ENCODE measurements at places on chromosomes 3 and 15. TPM values are rescaled to one million over a fixed set of nuclear protein-coding genes. Genes with fewer than 3 reads are reported as not detected.

- DNase-seq: peak; percentile 67
Observed at GRCh38 chr15:45402955-45403877, 24.9 kb upstream of the GATM start.

- no peak for DNase-seq
Observed at GRCh38 chr3:30778933-30779332, 115.5 kb downstream of the GADL1 start.

DNA sequence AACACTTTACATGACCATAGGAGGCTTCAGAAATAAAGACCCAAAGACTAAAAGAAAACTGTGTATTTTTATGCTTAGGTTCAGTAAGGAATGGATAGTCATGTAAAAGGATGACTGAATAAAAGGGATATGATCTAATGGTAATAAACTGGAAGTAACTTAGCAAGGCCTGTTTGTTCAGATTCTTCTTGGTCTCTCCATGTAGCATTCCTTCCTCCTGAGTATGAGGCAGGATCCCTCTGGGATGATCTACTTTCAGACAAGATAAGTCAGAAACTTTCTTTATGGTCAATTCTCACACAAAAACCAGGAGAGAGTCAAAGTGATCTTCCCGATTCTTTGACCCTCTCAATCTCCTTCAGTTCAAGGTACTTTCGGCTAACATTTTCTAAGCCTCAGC is 340.8 kb upstream of the DCBLD2 start:
- DNase-seq: no peak

GRCh38 chr3:43388915-43389314 is 102.6 kb downstream of the SNRK start:
- DNase-seq: no peak

- no peak for DNase-seq
Observed at GRCh38 chr3:171383206-171384018, 76.8 kb downstream of the TNIK start.

- DNase-seq: no peak
Observed at GRCh38 chr15:45088801-45089711, 24.9 kb downstream of the DUOX2 start.

GRCh38 chr3:172530101-172530561 is 6.9 kb upstream of the TNFSF10 start:
- DNase-seq: no peak

DNA sequence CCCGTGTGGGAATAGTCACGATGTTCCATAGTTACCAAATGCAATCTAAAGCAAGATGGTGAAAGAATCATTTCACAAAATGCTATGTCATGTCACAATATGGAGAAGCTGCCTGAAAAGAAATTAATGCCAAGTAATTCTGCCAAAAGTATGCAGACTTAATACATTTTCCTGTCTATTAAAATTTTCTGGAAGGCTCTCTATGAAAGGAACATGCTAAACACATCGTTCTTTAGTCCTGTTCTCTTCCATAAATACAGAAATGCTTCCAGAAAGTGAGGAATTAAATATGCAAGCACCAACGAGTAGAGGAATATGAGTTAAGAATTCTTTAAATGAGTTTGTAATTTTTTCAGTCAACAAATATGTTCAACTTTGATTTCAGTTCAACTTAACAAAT is 266.8 kb upstream of the CRBN start:
- DNase-seq: no peak

DNA sequence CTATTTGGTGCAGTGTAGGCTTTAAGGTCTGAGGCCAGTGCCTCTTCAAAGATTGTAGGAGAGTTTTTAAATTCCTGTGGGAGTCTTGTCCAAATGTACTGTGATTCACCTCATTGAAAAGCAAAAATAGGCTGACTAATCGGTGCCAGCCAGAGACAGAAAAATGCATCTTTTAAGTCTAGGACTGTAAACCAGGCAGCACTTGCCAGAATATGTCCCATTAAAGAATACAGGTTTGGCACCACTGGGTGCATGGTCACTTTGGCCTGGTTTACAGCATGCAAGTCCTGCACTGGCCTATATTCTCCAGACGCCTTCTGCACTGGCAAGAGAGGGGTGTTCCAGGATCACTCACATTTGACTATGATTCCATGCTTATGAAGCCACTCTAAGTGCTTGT is 20.3 kb upstream of the NOX5 start:
- DNase-seq: no peak

DNA sequence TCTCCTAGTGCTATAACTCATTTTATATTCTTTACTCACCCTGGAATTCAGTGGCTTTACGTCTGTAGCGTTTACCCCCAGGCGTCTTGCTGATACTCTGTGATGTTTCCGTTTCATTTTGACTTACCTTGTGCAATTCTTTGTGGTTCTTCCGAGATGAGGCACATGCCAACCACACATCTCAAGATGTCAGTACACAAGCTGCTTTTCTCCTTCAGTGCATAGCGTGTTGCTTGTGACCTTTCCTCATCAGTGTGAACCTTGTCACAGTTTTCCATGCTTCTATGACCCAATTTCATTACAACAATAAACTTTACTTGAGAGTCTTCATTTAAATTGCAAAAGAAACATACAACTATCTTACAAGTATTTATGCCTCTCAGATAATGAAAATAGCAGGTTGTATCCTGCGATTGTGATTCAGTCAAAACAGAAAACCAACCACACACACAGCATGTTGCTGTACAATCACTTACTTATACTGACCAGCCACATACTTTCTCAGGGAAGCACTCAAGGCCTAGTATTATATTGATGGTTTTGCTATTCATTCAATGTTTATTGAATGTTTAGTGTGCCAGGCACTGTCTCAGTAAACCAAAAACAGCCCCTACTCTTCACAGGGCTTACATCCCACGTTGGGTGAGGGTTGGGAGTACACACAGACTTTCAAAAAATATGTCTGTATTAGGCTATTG is 4.6 kb upstream of the TBL1XR1 start:
- DNase-seq: no peak

DNA sequence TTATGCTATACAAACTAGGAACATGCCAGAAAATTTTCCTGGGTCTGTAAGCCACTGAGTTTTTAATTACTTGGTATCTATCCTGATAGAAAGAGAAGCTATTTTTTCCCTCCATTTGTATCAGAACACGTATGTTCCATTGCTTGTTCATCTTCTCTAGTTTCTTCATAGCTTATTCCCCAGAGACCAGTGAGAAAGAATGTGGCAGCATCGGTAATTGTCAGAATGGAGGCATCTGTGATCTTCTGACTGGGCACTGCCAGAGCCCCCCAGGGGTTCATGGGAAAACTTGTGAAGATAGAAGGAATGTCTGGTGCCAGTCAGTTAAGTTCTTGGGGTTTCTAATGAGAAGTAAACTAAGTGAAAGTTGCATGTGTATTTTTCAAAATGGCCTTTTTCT is 720.2 kb upstream of the GOLIM4 start:
- DNase-seq: no peak

GRCh38 chr15:38062696-38063095 is 128.3 kb downstream of the TMCO5A start:
- DNase-seq: no peak

DNA sequence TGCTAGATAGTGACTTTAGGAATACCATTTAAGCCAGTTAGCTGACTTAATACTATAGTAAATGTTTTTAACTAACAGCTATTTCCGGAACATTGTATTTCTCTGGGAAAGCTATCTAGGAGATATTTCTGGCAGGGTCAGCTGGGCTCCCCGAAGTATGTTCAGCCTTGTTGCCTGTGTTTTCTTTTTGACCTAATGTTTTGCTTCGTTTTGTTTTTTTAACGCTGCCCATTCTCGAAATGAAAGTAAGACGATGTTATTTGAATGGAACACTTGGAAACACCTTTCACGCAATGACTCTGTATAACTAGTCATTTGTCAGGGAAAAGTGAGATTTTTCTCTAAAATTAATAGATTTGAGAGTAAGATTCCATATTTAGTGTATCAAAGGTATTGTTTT is 702.9 kb upstream of the NAALADL2 start:
- DNase-seq: no peak

DNA sequence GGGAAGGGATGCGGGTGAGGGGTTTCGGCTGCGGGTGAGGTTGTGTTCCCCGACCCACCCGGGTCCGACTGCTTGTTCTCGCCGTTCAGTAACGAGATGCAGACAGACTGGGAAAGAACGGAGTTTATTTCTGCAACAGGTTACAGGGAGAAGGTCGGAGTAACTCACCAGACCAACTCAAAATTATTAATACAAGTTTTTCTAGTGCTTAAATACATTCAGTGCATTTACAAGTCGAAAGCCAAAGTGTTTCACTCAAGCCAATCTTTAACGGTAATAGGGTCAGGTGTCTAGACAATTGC is 492 bp upstream of the HIGD1A start:
- no peak for DNase-seq

DNA sequence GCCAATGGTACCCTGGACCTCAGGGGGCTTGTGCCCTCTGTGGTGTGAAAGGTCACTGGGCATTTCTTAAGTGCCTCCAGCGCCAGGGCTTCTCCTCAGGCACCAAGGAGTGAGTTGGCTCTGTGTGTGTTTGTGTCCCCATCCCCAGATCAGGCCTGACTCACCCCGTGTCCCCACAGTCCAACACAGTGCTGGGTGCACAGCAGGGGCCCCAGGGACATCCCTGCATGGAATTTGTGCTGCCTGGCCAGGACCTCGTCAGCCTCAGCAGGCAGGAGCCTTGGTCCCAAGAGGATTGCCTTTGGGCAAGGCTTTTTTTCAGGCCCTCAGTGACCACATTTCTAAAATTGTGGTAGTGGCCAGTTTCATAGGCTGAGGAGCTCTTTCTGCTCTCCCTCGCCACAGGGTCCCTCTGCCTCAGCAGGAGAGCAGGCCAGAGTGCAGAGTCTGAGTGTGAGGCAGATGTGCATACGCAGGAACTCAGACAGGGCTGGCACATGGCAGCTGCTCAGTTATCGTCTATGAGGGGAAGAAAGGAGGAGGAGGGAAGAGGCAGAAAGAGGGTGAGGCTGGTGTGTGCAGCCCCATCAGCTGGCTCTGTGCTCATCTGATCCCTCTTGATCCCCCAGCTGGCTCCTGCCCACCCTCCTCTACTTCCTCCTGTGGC is 215.6 kb downstream of the RPLP1 start:
- DNase-seq: peak; percentile 2

DNA sequence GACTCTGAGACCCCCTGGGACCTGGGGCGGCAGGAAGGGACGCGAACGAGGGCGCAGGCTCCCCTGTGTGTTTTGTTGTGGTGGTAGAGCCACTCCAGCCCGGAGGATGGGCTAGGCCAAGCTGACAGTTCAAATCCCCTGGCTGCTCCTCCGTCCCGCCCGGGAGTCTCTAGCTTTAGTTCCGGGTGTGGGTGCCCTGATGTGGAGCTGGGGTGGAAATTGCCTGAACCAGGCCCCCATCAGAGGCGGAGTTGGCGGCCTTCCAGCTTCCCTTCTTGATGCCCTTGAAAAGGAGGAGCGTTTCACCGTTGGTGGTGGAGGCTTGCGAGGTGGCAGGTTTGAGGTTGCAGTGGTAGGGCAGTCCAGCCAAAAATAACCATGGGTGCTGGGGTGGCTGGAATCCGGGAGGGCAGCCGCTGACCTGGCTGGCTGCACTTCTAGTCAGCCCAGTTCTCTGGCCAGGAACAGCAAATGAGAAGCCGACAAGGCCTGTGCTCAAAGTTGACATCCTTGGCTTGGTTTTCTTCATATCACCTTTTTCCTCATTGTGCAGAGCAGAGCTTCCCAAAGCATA is 817 bp downstream of the CLK3 start:
- DNase-seq: peak; percentile 91

DNA sequence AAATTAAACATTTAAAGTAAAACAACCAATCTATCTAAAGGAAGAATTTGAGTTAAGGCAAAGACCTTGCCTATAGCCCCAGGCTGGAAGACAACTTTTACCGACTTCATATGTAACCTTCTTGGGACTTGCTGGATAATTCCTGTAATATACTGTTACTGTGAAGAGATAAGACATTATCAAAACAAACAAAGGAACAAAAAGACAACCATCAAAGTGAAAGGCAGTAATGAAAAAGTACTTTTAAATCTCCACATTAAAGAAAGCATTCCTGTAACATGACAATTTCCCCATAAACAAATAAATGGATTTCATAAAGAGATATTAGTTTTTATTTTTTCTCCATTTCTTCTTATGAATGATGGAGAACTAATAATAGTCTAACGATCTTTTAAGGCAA is 2.4 kb downstream of the CMTM6 start:
- no peak for DNase-seq

DNA sequence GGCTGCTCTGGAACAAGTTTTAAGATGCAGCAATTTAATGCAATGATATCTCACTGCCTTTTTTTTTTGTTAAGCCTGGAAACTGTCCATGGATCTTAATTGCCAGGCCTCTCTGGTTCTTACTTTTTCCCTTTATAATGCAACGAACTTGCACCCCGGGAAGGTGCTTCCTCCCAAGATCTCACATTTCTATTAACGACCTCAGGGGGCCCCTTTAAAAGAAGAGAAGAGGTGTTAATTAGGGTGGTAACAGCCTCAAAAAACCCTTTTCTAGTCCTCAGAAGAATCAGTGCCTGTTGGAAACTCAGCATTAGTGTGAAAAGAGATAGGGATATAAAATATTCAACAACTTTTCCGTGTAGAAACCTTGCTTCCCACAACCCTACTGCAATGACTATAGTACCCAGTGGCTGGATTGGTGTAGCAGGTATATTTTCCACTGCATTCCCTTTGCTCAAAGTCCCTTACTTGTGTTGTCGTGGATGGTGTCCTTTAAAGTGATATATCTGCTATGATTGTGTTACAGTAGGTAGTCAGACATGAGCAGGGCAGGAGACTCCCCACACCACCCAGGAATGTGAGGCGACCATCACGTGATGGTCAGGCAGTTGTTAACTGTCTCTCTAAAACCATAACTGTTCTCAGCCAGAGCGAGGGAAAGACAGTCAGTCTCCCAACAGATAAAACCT is 121.8 kb downstream of the CTNNB1 start:
- no peak for DNase-seq

- no peak for DNase-seq
Observed at GRCh38 chr3:151011427-151011826, 38.9 kb upstream of the CLRN1 start.

The STRA6 gene
- total RNA-seq: not detected

The CCR8 gene
- not detected for total RNA-seq

The FEZF2 gene
- total RNA-seq: not detected

The XCR1 gene
- total RNA-seq: 0.29 TPM

The FSIP1 gene
- 5.1 TPM for total RNA-seq

The DUOXA1 gene
- total RNA-seq: 1.6 TPM

The XYLB gene
- total RNA-seq: 9.7 TPM

The TYRO3 gene
- 1.9 TPM for total RNA-seq

The FBXW12 gene
- total RNA-seq: not detected
